ENCODE measurements at places on chromosomes 7 and 10.

DNA sequence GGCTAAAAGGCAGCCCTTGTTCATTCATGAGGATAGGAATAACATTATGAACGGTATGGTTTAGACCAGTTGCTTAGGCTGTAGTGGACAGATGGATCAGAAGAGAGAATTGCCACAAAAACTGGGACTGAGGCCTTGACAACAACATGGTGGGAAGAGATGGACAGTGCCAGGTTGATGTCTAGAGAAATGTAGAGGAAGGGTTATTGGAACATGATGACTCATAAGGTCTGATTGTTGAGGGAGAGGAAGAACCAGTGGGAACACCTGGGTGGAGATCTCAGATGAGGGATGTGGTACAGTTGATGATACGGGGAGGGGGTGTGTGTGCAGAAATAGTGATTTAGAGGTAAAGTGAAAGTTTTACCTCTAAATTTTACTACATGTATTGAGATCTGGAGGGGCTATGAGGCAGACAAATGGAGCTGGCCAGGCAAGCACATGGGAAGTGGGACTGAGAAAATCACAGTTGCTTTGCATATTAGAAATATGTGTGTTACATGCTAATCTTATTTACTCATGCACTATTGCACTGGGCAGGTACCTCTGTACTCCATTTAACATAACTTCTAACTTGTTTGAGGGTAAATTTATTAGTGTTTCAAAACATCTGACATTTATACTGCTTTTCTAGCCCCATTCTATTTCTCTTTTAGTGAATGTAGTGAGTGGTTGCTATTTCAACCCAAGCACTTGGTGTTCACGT, 65.6 kb downstream of the PLCE1 start:
- DNase-seq: no peak

GRCh38 chr7:158240801-158241200, 346.8 kb downstream of the PTPRN2 start:
- no peak for DNase-seq

DNA sequence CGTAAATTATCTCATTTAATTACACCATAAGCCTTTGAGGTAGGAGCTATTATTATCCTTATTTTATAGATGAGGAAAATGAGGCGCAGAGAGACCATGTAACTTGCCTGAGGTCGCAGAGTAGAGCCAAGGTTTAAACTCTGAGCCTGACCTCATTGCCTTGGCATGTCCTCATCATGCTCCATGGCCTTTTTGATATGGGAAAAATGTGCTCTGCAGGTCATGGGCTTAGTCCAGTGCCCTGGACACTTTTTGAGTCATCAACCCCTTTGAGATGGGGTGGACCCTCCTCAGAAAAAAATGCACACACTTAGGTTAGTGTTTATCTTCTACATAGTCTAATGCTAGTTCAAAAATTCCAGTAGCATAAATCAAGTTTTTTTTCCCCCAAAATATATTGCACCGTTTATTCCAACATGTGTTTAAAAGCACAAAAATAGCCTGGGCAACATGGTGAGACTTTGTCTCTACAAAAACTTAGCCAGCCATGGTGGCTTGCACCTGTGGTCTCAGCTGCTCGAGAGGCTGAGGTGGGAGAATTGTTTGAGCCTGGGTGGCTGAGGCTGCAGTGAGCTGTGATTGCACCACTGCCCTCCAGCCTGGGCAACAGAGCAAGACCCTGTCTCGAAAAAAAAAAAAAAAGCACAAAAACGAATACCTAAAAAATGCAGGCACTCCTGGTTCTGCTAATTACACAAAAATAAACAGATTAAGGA, 28.6 kb upstream of the TMEM178B start:
- no peak for DNase-seq

DNA sequence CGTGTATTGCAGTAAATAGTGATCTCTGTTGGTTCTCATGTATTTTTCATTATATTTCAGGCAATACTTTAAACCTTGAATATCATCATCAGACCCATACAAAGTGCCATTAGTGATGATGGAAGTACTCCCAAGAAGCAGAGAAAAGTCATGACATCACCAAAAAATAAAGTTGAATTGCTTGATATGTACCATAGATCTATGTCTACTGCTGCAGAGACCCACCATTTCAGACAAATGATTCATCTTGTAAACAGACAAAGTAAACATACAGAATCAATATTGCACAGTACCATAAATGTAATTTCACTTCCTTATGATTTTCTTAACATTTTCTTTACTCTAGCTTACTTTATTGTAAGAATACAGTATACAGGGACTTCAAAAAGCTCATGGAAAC, 347.8 kb downstream of the IPMK start:
- DNase-seq: no peak

GRCh38 chr10:50576245-50576815, 47.4 kb downstream of the SGMS1 start:
- DNase-seq: no peak

- DNase-seq: no peak
Observed at GRCh38 chr10:31935678-31936077, 7.0 kb upstream of the ARHGAP12 start.

- no peak for DNase-seq
Observed at GRCh38 chr7:90580051-90580450, 16.1 kb upstream of the CDK14 start.

GRCh38 chr10:114499630-114500190, 95.4 kb upstream of the AFAP1L2 start:
- DNase-seq: peak; percentile 100

DNA sequence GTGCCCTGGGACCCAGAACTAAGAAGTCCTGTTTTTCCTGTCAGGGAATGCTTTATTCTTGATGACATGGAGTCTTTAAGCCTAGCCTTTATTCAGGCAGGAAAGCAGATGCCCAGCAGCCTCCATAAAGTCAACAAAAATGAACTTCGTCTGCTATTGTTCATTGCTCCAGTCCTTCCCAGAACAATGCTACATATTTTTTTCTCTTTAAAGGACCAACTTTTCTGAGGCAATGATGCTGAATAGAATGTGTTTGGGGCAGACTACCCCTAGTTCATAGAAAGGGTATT, 47.6 kb upstream of the PDCD4 start:
- no peak for DNase-seq

DNA sequence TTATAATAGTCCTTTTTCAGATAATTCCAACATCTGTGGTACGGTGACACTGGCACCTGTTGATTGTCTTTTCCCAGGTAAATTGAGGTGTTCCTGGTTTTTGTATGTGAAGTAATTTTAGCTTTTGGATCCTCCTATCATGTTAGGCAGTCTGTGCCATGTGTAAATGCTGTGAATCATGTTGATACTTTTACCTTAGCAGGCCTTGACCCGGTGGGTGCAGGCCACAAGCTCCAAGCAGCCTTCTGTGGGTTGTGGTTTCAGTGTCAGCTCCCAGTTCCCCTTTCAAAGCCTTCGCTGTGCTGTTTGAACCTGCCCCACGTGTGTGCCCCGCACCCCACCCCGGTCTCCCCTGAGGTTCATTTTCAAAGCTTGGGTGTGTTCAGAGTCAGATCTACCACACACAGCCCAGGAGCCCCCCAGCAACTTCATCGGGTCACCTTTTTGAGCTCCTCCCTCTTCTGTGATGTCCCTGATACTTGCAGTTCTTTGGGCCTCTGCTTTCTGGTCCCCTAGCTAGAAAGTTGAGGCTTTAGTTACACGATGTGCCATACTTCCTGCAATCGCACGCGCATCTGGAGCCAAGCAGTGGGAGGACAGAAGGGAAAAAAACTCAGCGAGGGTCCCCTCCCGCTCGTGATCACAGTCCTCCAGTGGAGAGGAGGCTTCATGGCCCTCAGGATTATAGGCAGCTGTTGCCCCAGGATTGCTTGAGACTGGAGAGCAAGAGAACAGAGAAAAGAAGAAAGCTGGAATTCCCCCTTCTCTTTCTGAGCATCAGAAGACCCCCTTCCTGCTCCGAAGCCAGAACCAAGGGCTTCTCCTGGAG, 8.7 kb upstream of the BHLHA15 start:
- peak; percentile 18 for DNase-seq

DNA sequence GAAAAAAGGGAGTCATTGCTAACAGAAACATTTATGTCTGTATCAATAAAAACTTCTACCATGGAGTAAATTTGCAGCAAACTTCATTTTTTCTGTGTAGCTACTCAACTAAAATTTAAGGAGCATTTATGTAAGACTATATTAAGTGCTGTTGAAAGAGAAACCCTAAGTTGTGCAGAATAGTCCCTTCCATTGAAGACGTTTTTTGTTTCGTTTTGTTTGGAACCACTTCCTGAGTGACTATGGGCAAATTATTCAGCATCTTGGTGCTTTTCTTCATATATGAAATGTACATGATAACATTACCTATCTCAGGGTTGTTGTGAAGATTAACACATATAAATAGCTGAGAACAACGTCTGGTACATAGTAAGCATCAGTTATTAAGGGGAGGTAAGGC, 24.3 kb downstream of the SEM1 start:
- no peak for DNase-seq

DNA sequence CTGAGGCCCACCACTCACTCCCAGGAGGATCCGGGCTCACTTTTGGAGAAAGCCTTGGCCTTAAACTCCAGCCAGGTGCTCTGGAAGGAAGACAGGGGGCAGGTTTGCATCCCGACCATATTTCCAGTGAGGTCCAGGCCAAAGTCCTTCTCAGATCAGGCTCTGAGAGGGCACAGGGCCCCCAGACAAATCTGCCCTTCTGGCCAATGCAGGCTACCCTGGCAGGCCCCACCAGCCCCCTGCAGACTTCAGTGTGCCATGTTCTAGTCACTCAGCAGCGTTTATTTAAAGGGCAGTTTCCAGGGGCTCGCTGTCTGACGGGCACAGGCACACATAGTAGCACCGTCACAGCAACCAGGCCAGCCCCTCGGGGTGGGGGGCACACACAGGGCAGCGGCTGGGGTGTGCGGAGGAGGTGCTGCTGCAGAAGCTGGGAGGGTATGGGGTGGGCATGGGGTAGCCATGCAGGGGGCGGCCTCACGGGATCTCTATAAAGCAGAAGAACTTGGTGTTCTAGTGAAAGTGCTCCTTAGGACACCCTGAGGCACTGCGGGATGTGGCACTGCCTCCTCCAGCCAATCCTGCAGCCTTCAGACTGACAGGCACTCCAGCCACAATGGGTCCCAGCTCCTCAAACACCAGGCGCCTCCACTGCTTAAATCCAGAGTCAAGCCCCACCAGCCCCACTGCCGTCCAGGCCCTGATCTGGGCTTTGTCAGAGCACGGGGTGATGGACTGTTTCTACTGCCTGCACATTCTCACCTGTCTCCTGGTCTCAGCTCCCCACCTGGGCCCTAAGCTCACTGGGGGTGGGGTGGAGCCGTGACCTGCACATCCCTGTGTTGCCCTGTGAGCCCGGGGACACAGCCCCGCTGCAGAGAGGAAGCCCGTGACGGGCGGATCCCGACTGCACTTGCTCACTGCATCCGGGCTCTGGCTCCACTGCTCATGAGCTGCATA, 9.6 kb upstream of the PYROXD2 start:
- DNase-seq: no peak

GRCh38 chr10:51501396-51501795, 198.0 kb downstream of the CSTF2T start:
- no peak for DNase-seq

DNA sequence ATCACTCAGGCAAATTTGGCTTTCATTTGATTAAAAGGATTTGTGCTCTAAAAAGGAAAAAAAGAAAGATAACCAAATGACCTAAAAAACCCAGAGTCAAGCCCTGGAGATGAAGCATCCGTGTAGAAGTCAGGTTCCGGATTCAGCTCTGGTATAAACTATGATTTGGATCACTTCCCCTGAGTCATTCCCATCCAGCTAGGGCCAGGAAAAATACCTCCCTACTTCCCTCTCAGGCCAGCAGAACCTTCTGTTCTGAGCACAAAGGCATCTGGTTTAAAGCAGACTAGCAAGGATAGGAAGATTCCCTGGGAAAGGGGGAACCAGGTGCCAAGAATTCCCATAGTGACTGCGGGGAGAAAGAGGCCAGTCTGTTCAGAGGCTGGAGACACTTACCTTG, 25.7 kb upstream of the NDST2 start:
- no peak for DNase-seq

DNA sequence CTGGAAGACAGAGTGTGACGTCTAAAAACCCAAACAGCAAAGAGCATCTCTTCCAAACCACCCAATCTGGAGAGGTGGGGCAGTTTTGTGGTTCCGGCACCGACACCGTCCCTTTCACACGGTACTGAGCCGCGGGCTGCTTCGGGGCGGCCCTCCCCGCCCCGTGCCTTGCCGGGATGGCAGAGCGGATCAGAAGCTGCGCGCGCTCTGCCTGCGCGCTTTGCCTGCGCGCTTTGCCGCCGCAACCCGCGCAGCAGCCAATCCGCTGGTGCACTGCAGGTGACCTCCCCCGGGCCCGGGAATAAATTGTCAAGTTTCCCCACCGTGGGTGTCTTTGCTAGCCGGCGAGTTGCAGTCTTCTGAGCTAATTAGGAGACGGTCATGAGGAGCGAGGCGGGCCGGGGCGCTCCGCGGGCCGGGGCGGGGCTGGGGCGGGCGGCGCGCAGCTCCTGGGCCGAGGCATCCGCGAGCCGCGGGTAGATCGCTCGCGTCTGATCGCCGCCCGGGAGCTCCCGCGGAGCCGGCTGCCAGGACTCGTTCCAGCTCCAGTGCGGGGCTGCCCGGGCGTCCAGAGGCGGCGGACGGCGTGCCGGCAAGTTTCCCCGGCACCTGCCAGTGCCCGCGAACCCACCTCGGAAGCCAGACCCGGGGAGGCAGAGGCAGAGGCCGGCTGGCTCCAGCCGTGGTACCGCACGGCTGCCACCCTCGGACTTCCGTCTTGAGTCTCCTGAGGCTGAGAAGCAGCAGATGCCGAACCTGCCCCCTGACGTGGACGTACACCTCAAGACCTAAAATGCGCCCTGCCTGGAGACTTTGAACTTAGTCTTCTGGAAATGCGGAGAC, 536.0 kb upstream of the GALNT17 start:
- DNase-seq: no peak

DNA sequence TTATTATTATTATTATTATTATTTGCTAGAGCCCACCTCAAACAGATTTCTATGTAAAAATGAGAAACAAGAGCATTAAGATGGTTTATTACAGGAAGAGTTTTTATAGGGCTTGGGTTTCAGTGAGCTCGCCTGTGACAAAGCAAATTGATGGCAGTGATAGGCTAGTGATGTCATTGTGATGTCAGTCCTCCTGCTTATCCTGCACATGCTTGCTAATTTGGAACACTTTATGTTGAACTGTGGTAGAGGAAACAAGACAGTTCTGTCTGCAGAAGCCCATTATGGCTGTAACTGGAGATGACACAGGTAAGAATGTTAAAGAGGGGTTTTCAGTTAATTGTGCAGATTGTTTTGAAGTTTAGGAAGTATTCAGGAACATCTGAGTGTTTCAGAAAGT, 68.3 kb downstream of the CREM start:
- DNase-seq: peak; percentile 16

- no peak for DNase-seq
Observed at GRCh38 chr7:30475580-30475979, 3.0 kb downstream of the NOD1 start.
